Vein endothelial cell (primary cell): ENCODE measurements at places on chromosomes 5 and 9. TPM values are rescaled to one million over a fixed set of nuclear protein-coding genes. Genes with fewer than 3 reads are reported as not detected.

The SSNA1 gene
- 102 and 108 TPM in 2 replicates for total RNA-seq

The TLN1 gene
- total RNA-seq = 294 and 296 TPM in 2 replicates

The SLC24A2 gene
- not detected in 2 replicates for total RNA-seq

The RORB gene
- total RNA-seq = under 0.01 TPM in 1 of 2 replicates, not detected in the other

The PCDHA1 gene
- not detected in 2 replicates for total RNA-seq

The EFNA5 gene
- total RNA-seq = 27.8 and 30.7 TPM in 2 replicates

The TRIM7 gene
- 6.9 and 7.9 TPM in 2 replicates for total RNA-seq

The ENTPD8 gene
- 0.33 TPM in 1 of 2 replicates, not detected in the other for total RNA-seq

The PCDHB4 gene
- total RNA-seq = 0.19 and 0.33 TPM in 2 replicates

The BHMT gene
- not detected in 2 replicates for total RNA-seq

The SH3TC2 gene
- 15.4 and 19.3 TPM in 2 replicates for total RNA-seq

The TEX48 gene
- not detected in 2 replicates for total RNA-seq

The WDR38 gene
- not detected in 2 replicates for total RNA-seq

The SPINK6 gene
- total RNA-seq = not detected in 2 replicates

The KCNV2 gene
- not detected in 2 replicates for total RNA-seq

The SH2D3C gene
- 71.9 and 85.9 TPM in 2 replicates for total RNA-seq

The UBE2R2 gene
- 33.6 and 35.9 TPM in 2 replicates for total RNA-seq

The AQP7 gene
- 0.19 TPM in 1 of 2 replicates, not detected in the other for total RNA-seq

The ANKRD33B gene
- total RNA-seq = 3.1 and 6.9 TPM in 2 replicates

The HSPB3 gene
- total RNA-seq = not detected in 2 replicates

The PRELID2 gene
- total RNA-seq = 17.0 and 19.6 TPM in 2 replicates

The TXNDC8 gene
- not detected in 2 replicates for total RNA-seq

The MRPL36 gene
- total RNA-seq = 40.2 and 47.1 TPM in 2 replicates

The AGXT2 gene
- not detected in 2 replicates for total RNA-seq

The ABLIM3 gene
- total RNA-seq = 40.5 and 45.9 TPM in 2 replicates

The SIGMAR1 gene
- 70.1 and 78.1 TPM in 2 replicates for total RNA-seq

The ANKRD20A1 gene
- total RNA-seq = 0.98 and 3.5 TPM in 2 replicates

The ECM2 gene
- total RNA-seq = under 0.01 TPM in 1 of 2 replicates, not detected in the other

The EXOSC3 gene
- 21.9 and 22.7 TPM in 2 replicates for total RNA-seq

The FBLL1 gene
- 0.57 and 0.65 TPM in 2 replicates for total RNA-seq

The PTTG1 gene
- 104 and 151 TPM in 2 replicates for total RNA-seq

The PLCXD3 gene
- 0.33 and 0.76 TPM in 2 replicates for total RNA-seq
